ENCODE measurements at places on chromosomes 7 and 10. TPM values are rescaled to one million over a fixed set of nuclear protein-coding genes. Genes with fewer than 3 reads are reported as not detected.

The AKR1C8 gene
- not detected for total RNA-seq

The TRPV5 gene
- not detected for total RNA-seq

The ADAMTS14 gene
- 0.66 TPM for total RNA-seq

The BRI3 gene
- 19.3 TPM for total RNA-seq

The CPEB3 gene
- total RNA-seq, result 0.82 TPM

The ASIC3 gene
- not detected for total RNA-seq

DNA sequence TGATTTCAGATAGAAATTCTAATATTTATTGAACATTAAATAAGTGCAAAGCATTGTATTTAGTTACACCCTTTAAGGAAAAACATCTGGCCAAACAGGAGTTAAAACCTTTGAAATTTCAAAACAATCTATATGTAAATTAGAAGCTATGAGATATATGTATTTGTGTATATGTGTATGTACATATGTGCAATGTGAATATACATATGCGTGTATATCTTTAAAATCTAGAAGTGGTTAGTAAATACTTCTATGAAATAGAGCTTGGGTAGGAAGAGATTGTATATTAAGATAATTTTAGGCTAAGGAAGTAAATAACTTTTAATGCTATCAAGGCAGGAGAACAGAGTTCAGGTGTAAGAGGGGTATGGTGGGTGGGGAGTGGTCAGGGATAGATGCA lies 9.3 kb downstream of the WEE2 start:
- DNase-seq, result no peak

DNA sequence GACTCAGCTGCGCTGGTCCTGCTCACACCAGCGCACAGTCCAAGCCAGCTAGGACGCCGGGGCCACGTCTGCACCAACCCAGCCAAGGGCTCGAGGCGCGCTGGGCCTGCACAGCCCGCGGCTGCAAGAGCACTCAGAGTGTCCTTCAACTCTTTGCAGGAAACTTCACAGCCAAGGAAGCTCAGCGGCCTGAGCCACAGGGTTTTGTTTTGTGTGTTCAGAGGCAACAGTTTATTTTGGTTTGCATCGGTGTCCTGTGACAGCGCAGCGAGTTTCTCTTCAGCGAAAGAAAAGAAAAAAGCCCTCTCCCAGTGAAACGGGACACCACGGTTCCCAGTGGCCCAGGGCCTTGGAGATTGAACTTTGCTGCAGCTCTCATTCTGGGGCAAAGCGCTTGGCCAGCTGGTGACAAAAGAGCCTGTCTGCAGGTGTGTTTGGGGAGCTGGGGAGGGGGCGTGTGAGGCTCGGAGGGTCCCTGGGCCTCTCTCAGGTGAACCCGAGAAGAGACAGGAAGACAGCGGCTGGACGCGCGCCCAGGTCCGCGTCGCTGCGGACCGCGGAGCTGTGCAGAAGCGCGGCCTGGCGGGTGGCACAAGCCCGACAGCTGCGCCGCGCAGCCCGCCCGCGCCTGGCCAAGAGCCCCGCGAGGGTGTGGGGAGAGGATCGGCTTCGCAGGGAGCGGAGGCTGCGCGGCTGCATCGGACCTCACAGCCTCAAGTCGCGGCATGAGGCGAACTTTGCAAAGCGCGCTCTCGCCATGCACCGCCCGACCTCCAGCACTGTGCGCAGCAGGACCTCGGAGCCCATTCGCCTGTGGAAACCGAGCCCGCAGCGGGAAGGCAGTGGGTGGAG lies 922 bp downstream of the CXCL12 start:
- no peak for DNase-seq

DNA sequence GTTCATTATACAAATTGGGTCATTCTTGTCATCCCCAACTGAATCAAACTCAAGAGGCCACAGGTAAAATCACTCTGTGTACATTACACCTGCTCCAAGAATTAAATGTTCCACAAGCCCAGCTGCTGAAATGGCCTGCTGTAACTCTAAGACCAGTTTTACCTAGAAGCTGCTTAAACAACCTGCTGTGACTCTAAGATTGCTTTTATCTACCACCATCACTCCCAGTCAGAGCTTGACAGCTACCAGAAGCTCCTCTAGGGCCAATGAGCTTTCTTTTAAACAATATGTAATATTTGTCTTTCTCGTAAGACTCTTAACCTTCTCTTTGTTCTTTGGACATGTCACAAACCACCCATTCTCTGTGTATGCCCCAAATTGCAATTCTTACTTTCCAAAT lies 141.8 kb upstream of the LRGUK start:
- no peak for DNase-seq

GRCh38 chr10:124259139-124259825 lies 159.4 kb downstream of the OAT start:
- no peak for DNase-seq

DNA sequence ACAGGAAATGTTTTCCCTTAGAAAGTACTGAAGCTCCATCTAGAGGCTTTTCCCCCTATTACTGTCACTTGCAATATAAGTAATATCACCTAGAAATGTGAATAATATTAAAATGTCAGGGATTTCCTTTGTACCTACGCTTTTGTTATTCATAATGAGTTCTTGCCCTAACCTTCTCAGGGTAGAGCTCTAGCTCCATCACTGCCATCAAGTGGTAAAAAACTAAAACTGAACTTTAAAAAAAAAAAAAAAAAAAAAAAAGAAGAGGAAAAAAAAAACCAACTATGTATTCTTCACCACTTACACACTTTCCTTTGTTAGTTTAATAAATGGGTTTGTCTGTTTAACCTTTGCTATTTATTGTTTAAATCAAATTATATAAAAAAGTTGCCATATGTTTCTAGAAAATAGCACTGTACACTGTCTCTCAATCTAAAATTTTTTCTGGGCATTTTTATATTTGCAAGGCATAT lies 49.9 kb downstream of the DNAJC1 start:
- no peak for DNase-seq

Measured in SJSA1 (cell line).